ENCODE measurements at places on chromosomes 1 and 21.

DNA sequence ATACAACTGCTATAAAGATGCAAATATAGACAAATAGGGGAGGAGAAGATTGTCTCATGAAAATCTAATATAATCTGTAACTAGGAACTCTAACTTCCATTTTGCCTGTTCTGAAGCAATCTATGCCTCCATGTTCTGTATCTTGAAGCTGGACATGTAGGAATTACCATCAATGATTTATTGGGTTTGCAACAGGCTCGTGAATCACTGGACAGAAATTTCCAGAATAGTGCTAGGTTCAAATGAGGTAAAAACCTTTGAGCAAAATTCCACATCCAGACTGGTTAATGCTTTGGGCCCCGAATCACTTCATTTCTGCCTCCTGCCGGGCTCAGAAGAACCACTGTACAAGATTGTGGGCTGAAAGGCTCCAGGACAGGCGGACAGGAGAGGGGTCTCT is 110.7 kb upstream of the CTTNBP2NL start:
- DNase-seq = no peak

DNA sequence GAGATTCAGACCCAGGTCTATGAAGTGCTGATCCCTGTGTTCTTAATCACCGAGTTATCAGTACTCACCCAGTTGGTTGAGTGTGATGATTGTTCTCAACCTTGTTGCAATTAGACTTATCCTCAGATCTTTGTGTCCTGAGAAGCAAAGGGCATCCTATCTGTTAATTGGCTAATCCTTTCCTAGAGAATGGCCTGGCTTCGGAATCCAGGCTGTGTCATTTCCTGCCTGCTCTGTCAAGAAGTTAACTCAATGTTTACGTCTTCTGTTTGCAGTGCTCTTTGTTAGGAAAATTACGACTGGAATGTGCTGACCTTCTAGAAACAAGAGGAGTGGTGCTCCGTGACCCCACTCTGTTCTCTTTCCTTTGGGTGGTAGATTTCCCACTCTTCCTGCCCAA is 14.7 kb downstream of the GAS5 start:
- no peak for DNase-seq

DNA sequence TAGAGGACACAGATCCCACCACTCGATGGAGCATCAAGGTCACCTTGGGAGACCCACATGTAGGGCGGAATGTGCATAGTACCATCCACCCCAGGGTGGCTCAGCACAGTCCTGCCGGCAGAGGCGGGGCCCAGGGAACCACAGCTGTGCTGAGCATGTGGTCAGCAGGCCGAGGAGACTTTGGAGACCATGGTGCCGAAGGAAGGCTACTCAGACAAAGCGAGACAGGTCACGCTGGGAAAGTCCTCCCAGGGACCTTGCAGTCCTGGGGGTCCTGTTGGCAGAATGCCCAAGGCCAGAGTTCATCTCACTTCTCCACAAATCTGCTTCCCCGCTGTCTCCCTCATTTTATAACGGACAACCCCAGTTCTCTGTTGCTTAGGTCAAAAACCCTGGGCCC is 22.5 kb downstream of the WNT3A start:
- no peak for DNase-seq

DNA sequence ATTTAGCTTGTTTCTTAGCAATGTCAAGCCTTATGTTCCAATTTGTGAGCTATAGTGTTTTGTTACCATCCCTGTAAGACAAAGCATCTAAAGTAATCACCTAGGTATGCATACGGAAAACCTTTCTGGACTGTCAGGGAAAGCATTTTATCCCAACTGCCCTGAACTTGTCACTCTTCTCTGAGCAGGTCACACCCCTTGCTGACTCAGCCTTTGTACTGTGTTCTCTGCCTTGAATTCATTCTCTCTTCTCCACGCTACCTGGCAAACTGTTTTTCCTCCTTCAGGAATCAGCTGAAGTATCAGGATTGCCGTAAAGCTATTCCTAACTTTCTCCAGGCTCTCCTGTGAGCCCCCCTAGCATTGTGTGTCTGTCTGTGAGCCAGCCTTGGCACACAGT is 54.2 kb downstream of the PBX1 start:
- DNase-seq = no peak

DNA sequence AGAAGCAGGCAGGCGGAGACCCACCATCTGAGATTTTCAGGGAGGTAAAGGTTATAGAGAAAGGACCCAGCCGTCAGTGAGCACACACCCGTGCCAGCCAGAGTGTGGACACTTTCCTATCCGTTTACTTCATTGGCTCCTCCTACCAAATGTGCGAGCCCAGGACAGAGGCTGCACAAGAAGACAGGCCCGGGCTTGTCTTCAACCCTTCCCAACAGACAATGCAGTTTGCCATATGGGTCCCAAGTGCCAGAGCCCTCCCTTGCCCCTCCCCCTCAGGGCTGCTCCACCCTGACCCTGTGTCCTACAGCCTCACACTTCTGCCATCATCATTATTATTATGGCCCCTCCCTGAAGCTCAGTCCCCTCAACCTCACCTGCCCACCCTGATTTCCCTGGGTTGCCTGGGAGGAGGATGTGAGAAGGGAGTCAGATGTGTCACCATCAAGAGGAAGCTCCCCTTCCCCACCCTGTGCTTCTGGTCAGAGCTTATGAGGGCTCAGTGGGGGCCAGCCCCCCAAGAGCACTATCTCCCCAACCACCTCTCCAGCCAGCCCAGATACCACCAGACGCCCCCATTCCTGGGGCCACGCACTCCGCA is 9.4 kb downstream of the LAPTM5 start:
- DNase-seq = no peak

DNA sequence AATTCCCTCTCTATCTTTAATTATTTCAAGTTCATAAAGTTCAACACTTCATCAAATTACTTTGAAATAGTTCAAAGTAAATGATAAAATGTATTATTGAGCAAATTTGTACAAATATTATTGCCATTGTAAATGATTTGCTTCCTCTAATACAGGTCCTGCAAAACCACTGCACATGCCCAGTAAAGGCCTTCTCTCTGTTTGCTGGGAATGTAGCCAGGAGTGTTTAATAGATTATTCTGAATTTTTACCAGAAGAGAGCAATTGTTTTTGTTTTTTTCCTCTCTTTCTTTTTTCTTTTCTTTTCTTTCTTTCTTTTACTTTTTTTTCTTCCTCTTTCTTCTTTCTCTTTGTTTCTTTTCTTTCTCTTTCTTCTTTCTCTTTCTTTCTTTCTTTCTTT is 486.3 kb downstream of the PTBP2 start:
- no peak for DNase-seq

GRCh38 chr1:197029749-197030148 is 37.3 kb downstream of the F13B start:
- DNase-seq = no peak

GRCh38 chr1:2136386-2137235 is 58.0 kb downstream of the FAAP20 start:
- no peak for DNase-seq

DNA sequence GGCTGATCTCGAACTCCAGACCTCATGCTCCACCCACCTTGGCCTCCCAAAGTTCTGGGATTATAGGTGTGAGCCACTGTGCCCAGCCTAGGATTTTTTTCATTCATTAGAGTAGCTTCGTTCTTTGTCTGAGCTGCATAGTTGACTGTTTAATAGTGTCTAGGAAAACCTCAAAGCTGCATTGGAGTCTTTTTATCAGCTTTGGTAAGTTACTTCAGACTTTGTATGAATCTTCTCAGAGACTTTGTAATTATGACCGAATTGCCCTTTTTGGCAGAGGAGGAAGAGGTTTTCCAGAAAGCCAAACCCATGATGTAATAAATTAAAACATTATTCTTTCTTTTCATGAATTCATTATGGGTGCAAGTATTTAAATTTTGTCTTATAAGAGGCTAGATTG is 5.1 kb downstream of the DNAJB4 start:
- no peak for DNase-seq

DNA sequence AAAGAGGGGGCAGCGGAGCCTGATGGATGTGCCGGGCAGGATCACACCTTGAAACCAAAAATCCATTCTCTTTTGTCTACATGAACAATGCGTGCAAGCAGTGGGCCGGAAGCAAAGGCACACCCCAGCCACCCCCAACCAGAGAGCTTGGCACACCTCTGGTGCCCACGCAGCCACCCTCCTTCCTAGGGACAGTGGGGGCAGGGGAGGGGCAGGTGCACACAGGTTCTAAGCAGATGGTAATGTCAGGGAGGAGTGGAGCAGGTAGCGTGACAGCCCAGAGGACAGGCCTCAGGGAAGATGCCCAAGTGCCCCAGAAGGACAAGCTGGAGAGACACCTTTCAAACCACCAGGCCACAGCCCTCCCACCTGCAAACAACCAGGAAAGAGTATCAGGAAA is 36.5 kb downstream of the SYF2 start:
- no peak for DNase-seq

GRCh38 chr1:32388641-32389040 is 5.6 kb downstream of the BSDC1 start:
- no peak for DNase-seq

Data from CD14-positive monocyte (primary cell).